HAP-1 (cell line): ENCODE measurements at places on chromosomes 2 and 18.

DNA sequence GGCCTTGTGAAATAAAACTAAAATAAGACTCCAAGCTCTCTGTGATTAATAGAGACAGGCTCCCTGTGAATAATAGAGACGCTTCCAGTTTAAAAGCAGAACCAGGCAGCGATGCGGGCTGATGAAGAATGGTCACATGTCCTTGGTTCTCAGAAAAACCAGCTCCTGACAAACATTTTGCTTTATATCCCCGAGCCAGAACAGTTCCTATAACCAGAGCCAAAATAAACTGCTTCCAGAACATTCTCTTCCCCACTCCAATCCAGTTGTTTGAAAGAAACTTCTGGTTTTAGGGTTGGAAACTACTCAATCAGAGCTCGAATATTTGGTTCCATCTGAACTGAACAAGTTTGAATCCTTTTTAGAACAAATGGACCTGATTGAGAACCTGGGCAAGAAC is 213.7 kb downstream of the TSN start:
- DNase-seq: no peak

DNA sequence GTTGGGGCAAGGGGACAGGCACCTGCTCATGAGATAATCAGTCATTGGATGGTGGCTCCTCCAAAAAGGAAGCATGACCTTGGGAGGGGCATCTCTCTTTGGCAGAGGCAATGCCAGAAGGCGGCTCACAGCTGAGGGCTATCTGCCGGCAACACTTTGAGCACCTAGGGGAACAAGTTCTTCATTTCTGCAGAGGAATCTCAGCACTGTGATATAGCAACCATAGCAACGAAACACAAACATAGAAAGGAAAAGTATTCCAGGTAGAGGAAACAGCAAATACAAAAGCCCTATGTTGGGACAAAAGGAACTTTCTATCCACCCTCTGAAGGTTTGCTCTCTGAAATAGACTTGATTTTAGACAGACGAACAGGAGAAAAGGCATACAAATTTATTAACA is 89.1 kb upstream of the NEDD4L start:
- no peak for DNase-seq

GRCh38 chr2:119657466-119658145 is 21.4 kb upstream of the TMEM177 start:
- DNase-seq: no peak

GRCh38 chr2:133718688-133719201 is 150.5 kb upstream of the NCKAP5 start:
- DNase-seq: no peak

DNA sequence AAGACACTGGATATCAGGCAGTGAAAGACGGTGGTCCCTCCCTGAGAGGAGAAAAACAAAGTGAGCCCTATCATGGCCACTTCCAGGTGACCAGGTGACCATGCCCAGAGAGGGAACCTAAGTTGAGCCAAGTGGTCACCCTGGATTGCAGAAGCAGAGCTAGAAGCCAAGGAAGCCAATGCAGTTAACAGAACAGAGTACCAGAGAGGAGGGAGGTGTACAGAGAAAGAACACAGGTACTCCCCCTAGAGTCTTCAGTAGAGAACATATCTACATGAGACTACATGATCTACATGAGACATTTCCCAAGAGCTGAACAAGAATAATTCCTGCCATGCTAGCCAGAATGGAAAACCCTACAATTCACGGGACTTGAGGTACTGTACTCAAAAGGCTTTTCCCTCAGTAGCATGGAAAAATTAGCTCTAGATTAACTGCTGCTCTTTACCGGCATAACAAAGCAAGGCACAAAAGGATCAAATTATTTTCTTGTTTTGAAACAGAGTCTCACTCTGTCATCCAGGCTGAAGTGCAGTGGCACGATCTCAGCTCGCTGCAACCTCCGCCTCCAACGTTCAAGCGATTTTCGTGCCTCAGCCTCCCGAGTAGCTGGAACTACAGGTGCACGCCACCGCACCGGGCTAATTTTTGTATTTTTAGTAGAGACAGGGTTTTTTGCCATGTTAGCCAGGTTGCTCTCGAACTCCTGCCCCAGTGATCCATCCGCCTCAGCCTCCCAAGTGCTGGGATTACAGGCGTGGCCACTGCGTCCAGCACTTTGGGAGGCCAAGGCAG is 23.5 kb downstream of the ROCK2 start:
- no peak for DNase-seq

DNA sequence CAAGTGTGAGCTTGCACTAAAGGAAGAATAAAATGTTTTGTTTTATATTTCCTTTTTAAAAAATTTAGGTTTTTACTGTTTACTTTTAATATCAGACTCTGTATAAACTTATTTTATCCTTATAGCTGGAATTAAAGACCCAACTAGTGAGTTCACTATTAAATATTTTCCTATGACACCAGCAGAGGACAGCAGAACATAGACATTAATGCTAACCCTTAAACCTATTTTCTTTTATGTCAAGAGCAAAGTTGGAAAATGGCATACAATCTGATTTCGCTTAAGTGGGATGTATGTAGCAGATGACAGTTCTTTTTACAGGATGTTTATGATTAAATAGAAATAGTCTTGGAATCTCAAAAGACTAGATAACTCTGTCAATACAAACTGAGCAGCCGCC is 188.2 kb upstream of the XIRP2 start:
- no peak for DNase-seq
